Inflammatory macrophage (primary cell): ENCODE measurements at places on chromosomes 4 and X.

DNA sequence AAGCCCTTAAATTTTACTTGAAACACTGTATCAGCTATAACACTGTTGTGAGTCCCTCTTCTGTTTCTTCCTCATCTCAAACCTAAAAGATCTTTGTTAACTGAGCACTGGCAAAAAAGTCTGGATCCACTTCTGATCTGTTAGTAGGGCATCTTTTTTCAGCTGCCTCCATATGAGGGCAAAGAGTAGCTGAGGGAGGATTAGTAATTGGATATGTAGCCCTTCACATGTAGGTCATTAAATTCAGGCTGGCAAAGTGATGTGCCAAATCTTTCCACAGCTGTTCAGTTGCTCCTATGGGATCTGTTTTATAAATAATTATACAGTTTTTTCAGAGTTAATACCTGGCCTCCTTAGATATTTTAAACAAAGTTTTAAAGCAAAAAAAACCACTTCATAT, 1.1 kb upstream of the TRMT10A start:
- no peak for DNase-seq

GRCh38 chr4:84956014-84956413, 10.5 kb downstream of the WDFY3 start:
- DNase-seq: no peak

GRCh38 chr4:70613306-70614183, 15.0 kb upstream of the ENAM start:
- DNase-seq: no peak

GRCh38 chr4:188117631-188118324, 8.4 kb upstream of the TRIML2 start:
- no peak for DNase-seq

DNA sequence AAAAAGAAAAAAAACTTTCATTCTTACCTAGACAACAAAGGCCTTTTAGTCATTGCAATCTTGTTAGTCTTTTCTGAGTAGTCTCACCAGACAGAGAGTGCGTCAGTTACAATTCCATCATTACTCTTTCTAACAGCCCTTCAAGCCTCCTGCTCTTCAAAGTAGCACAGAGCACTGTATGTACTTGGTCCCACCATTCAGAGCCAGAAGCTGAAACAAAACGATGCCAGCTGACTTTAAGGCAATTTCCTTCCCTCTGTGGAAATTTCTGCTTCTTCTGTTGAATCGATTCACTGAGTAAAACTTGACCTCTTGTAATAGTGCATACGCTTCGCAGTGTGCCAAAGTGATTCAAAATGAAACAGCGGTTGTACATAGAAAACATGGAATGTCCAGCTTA, 57.7 kb upstream of the TENM3 start:
- no peak for DNase-seq

DNA sequence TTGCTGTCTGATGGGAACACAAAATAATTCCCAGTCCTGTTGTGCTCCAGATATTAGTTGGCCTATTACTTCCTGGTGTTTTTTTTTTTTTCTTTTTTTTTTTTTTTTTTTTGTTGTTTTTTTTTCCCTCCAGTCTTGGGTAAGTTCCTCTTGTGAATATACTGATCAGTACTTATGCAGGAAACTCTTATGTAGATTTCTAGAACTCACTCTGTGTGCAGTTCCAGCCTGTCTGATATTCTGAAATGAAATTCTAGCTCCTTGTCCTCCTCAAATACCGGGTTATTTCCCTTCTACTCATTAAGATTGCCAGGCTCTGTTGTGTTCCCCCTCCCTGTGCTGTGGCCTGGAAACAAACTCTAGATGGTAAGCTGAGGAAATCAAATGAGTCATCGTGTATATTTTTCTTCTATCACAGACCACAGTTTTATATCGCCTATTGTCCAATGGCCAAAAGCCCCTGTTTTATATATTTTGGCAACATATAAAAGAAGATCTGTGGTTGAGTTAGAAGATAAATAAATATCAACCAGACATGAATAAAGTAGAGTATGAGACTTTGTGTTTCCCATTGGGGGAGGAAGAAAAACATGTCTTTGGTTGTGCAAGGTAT, 124.3 kb upstream of the UGT8 start:
- no peak for DNase-seq

- no peak for DNase-seq
These were observed 23.9 kb downstream of the ANKRD17 start for GRCh38 chr4:73234712-73235111.

DNA sequence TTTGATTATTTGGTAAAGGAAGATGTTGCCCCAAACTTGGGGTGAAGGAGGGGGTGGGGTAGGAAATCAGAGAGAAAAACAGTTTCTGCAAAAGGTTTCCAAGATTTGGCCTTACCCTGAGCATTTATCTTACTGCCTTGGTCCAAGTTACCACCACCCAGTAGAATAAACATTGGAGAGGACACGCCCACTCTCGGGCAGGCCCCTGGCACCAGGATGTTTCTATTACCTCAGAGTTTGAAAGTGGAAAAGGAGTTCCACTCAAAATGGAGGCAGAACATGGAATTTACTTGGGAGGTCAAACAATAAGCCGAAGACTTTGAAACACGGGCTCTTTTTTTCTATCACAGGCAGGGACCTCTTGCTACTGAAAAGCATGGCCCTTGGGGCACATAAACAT, 113.7 kb downstream of the CHRNA9 start:
- DNase-seq: no peak

DNA sequence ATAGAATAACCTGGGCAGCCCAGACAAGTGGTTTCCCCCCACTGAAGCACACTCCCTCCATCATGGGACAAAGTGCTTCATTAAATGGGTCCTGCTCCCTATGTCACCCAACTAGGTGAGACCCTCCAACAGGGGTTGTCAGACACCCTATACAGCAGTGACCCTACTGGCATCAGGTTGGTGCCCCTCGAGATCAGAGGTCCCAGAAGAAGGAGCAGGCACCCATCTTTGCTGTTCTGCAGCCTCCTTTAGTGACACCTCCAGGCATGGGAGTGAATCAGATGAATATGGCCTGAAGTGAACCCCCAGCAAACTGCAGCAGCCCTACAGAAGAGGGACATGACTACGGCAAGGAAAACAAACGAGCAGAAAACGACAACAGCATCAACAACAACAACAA, 11.1 kb downstream of the NELFA start:
- DNase-seq: no peak

- no peak for DNase-seq
These were observed 8.1 kb downstream of the CSAG1 start for GRCh38 chrX:152725409-152725808.

- no peak for DNase-seq
These were observed 131.4 kb downstream of the PTTG2 start for GRCh38 chr4:38091636-38092035.

GRCh38 chr4:172692701-172693100, 475.9 kb upstream of the GALNT7 start:
- DNase-seq: no peak

DNA sequence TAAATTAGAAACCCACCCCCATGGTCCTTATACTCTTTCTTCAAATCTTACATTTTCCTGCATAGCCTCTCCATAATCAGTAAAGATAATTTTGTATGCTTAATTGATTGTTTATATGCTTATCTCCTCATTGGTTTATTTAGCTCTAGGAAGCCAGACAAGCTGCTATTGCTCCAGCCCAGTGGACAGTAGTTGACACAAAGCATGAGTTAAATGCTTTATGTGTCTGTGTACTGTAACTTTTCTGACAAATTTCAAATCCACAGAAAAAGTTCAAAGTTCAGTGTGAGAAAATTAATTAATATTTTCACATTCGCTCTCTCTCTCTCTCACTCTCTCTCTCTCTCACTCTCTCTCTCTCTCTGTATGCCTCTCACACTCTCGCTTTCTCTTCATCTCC, 181.7 kb downstream of the GABRB1 start:
- DNase-seq: no peak

DNA sequence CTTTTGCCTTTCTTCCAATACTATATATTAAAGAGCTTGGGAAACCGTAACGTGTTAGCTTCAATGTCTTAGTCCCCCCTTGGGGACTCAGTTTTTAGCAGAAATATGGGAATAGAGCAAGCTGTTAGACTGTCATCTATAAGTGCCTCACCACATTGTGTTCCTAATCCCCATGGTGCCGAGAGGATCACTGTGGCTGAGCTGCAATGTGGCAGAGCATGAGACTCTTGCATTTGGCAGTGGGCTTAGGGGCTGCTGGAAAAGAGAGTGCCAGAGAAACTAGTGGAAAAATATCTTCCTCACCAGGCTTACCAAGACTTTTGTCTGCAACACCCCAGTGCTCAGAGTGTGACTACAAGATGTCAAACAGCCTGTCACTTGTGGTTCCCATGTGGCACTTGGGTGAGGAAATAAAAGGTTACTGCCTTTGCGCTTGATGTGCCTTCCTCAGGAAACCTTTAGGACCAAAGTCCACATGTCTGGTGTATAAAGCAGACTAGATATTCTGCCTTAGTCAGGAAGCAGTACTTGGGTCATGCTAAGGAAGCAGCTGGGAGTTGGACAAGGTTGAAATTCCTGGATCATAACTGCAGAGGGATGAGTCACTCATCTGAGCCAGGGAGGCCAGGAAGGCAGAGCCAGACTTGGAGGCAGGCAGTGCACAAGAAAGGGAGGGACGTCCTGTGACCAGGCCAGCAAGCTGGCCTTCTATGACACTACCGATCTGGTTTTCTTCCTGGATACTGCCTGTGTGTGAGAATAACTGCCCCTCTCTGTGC, 9.7 kb upstream of the MAGEA4 start:
- no peak for DNase-seq

DNA sequence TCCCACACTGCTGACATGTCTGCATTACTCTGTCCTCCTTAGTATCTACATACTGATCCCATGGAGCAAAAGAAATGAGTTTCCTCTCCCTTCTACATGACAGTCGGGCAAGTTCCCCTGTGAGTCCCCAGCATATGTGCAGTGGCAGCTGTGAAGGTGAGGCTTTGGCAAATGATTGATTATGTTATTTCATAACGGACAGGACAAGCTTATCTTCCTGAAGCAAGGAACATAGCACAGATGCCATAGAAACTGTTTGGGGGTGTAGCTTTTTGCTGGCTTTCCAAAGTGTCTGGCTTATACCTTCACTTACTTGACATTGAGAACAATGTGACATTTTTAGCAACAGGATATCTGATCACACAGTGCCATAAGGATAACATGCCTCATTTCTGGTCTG, 136.8 kb upstream of the PDLIM3 start:
- no peak for DNase-seq

DNA sequence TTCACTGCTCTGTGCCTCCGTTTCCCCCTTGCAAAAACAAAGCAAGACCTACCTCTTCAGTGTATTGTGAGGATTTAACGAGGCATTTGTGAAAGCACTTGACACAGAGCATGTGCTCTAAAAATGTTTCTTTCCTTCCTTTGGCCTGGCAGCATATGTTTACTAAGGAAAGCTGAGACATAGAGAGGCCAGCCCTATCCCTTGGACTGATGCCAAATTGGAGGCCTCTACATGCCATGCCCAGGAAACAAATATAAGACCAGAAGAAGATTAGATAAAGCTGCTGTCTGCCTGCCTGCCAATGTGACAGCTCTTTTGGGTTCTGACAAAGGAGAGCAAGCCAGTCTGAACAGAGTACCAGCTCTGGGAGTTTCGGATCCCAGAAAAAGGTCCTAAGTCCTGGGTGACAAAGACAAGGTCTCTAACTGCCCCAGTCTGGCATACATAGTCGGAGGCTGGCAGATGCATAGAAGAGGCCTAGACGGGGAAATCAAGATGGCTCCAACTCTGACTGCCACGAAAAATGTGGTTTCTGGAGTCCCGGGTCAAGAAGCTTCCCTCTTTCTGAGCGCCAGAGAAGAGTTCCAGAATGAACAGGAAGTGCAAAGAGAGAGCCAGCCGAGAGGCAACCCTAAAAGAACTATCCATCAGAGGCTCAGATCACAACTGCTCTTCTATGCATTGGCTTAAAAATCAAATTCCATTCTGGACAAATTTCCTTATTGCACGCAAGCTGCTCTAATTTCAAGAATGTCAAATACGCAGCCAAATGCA, 25.8 kb downstream of the OTUD6A start:
- DNase-seq: no peak

DNA sequence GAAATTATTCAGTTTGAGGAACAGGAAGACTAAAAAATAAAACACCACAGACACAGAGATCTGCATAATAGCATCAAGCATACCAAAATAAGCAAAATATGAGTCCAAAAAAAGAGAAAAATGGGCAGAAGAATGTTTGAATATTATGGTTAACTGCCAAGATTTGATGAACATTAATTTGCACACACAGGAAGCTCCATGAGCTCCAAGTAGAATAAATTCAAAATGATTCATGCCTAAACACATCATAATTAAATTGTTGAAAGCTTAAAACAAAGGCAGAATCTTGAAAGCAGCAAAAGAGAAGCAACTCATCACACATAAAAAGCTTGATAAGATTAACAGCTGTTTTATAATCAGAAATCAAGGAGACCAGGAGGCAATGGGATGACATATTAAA, 156.6 kb upstream of the ARSJ start:
- no peak for DNase-seq

GRCh38 chrX:69158166-69158980, 6.9 kb downstream of the PJA1 start:
- DNase-seq: peak; percentile 57

GRCh38 chr4:108821351-108821930, 58.6 kb upstream of the ETNPPL start:
- no peak for DNase-seq

GRCh38 chr4:72888331-72888730, 181.2 kb downstream of the COX18 start:
- no peak for DNase-seq

- DNase-seq: no peak
These were observed 92.3 kb upstream of the LEF1 start for GRCh38 chr4:108261026-108261425.

DNA sequence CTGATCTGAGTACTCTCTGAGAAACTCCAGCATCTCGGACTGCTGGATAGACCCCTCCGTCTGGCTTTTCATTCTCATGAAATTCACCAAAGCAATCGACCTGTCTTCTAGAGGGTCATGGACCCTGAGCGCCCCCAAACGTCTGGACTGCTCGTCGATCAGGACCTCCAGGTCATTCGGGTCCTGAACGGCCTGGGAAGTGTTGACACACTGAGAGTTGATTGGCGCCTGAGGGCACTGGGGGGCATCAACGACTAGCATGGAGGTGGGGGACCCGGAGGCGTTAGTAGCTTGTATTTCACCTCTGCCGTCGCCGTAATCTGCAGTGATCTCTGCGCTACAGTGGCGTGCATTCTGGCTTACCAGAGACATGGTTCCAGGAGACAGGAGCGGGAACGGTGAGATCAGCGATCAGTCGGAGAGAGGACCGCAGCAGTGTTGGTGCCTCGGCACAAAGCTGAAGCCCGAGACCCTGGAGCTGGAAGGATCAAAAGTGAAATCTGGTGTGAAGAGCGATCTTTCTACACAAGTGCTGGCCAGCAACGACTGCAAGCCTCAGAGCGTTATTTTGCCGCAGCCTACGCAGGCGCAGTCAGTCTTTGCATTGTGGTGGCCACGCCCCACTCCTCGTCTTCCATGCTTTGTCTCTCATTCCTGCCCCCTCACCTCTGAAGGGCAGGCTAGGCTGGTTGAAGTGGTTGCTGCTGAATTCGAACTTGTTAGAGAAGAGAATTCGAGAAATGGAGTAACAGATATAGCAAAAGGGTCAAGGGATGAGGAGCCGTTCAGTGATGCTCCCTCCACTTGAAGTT, at the start of gene MAGEE2:
Gene MAGEE2, minus strand, starts transcription at position 575 of the 812 bp plus-strand sequence. Its CDS starts 203 bp downstream, at position 372.
- no peak for DNase-seq

- peak; percentile 40 for DNase-seq
These were observed 36.4 kb upstream of the RBM41 start for GRCh38 chrX:107154787-107155620.

- DNase-seq: no peak
These were observed 1055.0 kb downstream of the RPA4 start for GRCh38 chrX:97938706-97939105.

- peak; percentile 71 for DNase-seq
These were observed 85.5 kb downstream of the STARD8 start for GRCh38 chrX:68732906-68733493.
